ENCODE measurements at places on chromosomes 12 and 14.

DNA sequence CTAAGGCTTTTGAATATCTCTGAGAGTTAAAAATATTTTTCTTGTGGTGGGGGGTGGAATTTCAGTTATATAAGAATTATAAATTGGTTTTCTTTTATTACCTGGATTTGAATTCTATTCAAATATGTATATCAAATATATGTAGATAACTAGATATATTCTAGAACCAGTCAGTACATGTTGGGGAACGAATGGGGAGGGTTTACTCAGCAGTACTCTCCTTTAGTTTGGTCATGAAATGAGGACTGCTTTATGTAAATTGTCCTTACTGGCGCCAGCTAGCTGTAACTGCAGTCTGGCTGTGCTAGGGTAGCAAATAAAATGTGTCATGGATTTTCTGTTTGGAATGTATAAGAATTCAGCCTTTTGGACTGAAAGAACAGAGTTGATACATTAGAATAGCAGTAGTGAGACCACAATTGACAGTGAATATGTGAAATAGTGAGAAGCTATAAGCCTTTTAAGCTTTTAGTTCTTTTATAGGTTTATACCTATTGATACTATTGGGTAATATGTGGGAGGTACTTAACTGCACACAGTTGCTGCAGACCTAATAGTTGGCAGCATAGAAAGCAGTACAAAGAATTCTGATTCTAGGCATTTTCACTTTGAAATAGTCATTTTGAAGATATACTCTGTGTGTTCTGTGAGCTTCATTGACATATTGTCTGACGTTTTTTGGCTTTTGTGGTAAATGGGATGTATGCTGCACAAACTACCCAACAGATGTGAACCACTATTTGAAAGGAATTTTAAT, 29.0 kb downstream of the ATF7IP start:
- DNase-seq, result no peak

DNA sequence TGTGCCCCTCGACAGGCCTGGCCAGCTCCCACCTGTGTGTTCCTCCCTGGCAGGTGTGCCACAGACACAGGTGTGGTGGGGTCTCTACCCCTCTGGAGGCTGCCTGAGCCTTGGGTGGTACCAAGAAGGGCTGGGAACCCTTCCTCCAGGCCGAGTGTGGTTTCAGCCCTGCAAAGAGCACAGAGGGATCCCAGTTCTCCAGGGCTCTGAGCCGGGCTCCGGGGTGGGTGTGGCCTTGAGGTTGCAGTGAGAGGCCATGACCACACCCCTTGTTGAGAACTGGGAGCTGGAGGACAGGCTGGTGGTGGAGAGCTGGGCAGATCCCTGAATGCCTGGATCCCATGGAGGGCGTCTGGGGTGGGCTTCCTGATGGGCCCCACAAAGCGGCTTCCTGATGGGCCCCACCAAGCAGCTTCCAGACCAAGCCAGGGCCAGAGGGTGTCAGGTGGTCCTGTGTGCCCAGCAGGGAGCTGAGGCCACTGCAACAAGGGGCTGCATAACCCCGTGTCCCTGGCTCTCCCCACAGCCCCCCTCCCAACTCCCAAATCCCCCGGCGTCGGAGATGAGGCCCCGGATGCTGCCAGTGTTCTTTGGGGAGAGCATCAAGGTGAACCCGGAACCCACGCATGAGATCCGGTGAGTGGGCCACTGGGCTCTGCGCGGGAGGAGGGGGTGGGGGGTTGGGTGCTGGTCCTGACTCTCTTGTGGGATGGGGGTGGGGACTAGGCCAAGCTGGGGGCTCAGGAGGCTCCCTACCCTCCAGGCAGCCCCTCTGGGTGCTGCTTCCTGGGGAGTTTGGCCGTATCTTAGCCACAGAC, 16.6 kb downstream of the RFLNA start:
- DNase-seq, result no peak

DNA sequence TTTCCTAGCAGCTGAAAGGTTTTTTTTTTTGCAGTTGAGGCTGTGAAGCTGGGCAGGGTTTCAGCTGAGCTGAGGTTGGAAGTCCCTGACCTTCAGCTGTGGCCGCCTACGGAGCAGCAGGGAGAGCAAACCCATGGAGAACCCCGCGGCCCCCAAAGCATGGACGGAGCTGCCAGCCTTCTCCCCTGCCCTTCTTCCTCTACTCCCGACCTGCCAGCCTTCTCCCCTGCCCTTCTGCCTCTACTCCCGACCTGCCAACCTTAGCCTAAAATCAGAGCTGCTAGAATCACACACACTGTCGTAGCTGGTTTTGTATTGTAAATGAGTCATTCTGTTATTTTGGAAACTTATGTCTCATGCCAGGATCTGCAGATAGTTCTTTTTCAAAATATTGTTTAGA, 74.6 kb downstream of the PPP2R5C start:
- DNase-seq, result no peak

DNA sequence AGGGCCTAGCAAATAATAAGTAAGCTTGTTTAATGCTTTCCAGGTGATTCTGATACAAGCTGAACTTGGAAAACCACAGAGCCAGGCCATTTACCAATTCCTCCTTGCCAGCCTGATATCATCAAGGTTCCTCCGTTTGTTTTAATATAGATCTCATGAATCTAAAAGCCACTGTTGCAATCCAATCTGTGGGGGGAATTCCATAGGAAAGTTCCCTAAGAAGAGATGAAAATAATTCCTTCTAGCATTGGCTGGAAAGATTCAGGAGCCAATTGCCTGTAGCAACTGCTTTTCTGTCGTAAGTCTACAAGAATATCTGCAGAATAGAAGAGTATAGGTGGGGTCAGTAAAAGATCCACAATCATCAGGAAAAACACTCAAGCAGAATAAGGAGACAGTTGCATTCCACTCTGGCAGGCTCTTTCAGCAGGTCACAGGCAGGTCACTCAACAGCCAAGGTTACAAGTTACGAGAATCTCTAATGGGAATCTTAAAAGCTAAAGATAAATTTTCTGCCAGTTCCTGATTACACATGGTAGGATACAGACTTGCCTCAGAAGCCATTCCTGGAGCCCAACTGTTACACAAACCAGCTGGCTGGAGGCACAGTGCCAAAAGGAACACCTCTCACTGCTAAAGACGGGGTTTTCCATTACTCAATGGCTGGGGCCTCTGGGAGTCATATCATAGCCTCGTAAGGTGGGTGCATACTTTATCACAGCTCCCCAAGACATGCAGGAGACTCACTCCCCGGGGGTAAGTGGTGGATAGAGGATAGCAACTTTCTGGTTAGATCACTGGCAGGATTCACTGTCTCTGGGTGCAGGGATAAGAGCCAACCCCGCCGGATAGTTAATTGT, 43.6 kb downstream of the FGD6 start:
- DNase-seq, result no peak

DNA sequence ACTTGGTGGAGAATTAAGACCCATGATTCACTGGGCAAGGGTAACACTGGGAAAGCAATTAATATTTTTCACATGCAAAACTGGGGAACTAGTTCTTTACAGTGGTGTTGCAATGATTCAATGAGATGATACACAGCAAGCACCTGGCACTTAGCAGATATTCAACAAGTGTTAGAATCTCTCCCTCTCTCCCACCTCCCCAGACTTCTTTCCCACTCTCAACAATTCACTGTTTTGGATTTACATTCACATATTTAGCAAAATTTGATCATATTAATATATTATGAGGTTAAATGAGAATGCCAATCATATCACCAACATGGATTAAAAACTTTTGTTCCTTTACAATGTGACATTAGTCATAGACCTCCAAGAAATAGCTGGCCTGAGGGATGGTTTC, 223.1 kb upstream of the GRIP1 start:
- DNase-seq, result no peak

GRCh38 chr12:94779485-94779884, 129.1 kb upstream of the TMCC3 start:
- DNase-seq, result no peak

DNA sequence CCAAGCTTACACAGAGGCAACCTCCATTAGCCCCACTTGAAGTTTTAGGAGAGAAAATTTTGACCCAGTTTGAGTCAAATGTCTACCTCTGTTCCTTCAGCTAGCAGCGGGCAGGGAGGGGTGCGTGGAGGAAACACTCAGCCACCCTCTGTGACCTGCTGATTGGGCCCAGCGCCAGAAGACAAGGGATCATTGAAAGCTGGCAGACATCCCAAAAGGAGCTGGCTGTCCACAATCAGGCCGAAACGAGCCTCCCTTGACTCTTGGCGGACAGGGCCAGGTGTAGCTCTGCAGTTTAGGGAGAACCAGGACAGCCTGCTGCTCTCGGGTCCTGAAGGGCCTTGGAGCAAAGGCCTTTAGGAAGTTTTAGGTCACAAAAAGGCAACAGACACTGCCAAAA, 41.3 kb downstream of the CD9 start:
- DNase-seq, result no peak

DNA sequence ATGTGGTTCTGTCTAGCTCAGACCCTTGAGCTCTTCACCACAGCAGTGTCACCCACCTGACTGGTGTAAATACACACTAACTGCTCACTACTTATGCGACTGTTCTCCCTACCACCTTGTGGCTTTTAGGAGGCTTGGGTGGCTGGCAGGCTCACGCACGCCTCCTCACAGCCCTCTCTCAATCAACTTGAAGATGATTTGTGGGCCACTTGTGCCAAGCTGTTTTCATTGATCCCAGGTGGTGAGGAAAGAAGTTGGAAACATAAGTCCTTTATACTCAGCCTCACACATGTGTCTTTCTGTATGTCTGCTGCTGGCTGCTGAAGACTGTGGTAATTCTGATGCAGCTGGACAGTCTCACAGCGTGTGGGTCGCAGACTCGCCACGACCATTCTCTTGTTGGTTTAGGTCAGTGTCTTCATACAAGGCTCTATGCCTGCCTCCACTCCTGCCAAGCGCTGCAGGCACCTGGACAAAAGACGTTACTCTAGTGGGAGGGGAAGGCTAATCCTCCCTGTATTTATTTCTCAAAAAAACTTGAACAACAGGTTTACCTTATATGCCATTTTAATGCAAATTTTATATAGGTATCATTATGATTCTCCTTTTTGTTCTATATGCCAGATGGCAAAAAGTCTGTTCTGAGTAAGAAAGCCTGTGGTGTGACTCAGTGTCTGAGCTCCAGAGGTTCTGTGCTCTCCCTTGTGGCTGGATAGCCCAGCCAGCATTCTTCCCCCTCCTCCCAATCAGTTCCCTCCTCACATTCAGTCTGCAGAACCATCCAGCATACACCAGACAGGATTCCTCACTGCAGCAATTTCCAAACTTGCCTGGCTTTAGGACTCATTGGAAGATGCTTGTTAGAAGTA, 115.6 kb downstream of the DIP2B start:
- DNase-seq, result no peak

DNA sequence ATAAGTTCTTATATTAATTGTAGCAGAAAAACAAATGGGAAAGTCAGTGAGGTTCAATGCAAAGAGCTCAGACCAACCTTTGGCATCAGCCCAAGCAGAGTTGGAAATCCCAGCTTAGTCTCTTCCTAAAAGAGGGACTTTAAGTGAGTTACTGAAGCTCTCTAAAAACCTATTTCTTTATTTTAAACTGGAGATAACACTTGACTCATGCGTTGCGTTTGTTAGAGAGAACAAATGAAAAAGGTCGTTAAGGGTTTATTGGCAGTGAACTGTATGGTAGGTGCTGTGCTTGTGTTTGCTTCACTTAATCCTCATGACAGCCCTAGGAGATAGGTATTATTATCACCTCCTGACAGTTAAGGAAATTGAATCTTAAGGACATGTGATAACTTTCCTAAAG, 396.5 kb downstream of the RAD51B start:
- no peak for DNase-seq

DNA sequence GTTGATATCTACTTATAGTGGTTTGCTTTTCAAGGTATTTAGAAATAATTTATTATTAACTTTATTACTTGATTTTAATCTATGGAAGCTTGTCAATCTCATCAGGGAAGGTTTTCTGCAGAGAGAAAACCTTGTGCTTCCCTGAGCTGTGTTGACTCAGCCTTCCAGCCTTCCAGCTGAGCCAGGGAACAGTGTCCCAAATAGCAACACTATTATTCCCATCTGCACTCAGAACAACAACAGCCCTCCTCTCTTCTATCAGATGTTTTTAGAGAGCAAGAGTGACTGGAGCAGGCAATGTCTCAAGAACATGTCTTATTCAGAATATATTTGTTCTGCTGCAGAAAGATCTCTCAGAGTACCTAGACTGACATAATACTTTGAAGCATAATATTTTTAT, 389.9 kb upstream of the GARIN6 start:
- no peak for DNase-seq

GRCh38 chr12:108783446-108783845, 52.1 kb upstream of the CORO1C start:
- DNase-seq, result no peak

DNA sequence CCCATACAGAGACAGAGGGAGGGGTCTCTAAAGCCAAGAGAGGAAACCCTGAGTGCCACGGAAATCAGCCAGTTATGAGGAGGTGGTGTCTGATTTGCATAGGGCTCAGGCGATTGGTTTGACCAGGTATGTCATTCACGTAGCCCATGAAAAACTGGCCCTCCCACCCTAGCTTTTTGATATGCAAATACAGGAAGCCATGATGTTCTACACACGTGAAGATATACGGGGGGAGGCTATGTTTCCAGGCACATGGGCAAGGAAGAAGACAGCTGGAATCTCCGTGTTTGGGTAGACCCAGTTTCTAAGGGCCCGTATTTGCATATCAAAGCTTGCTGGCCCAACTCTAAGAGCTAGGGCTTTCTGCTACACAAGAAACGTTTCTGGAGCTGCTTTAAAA, 717.8 kb upstream of the SEL1L start:
- no peak for DNase-seq

DNA sequence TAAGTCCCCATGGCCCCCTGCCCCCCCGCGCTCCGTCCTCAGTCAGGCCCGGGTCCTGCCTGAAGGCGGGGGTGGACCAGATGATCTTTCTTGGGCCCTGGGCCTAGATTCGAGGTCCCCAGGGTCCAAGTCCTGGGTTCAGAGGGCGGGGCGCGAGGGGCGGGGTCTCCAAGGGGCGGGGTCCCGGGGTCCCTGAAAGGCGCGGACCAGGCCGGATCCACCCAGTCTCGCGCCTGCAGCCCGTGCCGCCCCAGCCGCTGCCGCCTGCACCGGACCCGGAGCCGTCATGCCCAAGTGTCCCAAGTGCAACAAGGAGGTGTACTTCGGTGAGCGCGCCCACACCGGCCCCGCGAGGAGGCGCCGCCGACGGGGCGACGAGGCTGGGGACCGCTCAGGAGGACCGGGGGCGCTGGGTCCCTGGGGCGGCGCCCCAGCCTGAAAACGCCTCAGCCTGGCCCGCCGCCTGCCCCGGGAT, 325 bp downstream of the CRIP1 start:
- peak; percentile 57 for DNase-seq

Data from activated T-cell treated with anti-CD3 and anti-CD28 coated beads for 1 hour (primary cell).